ENCODE measurements at places on chromosomes 5 and 9.

DNA sequence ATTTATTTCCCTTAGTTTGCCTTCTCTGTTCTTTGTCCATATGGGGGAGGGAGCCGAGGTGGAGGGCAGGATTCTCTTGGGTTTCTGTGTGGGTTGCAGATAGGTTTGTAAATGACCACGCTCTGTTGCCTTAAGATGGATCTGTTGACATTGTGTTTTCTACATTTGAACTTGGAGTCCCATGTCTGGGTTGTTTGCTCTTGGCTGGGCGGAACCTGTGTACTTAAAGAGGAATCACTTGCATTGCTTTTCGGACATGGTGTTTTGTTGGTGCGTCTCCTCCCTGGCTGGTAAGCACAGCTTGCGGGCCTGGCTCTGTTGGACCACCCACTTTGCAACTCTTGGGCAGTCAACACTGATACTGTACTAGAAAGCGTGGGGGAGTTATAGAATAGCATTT is 45.9 kb downstream of the EHMT1 start:
- DNase-seq, result no peak

DNA sequence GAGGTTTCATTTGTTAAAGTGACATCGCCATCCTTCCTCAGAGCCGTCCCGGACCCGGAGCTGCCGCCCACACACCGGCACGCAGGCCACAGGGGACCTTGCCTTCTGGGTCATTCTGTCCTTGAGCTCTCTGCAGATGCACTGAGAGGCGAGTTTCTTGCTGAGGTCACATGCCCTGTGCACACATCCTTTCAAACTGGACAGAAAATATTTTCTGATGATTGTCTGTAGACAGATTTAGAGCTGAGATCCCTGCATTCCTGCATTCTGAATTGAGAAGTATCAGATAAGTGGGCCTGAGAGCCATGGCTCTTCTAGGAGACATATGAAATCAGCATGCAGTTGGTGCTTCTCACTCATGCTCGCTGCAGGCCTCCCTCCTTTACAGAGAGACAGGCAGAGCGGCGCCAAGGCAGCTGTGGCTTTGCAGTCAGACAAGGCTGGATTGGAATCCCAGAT is 25.4 kb downstream of the BOD1 start:
- DNase-seq, result no peak

- DNase-seq, result no peak
These were observed 41.6 kb upstream of the NAA35 start for GRCh38 chr9:85899388-85899787.

- no peak for DNase-seq
These were observed 77.4 kb downstream of the CFAP77 start for GRCh38 chr9:132487351-132487791.

GRCh38 chr9:34999576-34999975 is 10.0 kb downstream of the DNAJB5 start:
- no peak for DNase-seq

DNA sequence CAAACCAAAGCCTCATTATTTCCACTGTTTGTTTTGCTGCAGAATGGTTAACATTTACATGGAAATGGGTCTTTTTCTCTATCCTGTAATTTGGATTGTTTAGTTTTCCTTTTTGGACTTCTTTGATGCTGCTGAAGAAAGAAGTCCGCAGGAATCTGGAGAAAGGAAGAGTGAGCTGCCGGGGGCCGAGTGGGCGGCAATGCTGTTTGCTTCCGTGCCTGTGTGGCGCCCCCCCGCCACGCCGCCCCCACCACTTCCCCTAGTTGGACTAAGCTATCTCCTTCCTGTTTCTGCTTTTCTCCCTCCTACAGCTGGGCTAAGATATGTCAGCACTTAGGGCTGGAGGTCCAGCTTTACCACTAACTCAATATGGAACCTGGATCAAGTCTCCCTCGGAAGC is 39.7 kb downstream of the ACTL7B start:
- DNase-seq, result no peak

DNA sequence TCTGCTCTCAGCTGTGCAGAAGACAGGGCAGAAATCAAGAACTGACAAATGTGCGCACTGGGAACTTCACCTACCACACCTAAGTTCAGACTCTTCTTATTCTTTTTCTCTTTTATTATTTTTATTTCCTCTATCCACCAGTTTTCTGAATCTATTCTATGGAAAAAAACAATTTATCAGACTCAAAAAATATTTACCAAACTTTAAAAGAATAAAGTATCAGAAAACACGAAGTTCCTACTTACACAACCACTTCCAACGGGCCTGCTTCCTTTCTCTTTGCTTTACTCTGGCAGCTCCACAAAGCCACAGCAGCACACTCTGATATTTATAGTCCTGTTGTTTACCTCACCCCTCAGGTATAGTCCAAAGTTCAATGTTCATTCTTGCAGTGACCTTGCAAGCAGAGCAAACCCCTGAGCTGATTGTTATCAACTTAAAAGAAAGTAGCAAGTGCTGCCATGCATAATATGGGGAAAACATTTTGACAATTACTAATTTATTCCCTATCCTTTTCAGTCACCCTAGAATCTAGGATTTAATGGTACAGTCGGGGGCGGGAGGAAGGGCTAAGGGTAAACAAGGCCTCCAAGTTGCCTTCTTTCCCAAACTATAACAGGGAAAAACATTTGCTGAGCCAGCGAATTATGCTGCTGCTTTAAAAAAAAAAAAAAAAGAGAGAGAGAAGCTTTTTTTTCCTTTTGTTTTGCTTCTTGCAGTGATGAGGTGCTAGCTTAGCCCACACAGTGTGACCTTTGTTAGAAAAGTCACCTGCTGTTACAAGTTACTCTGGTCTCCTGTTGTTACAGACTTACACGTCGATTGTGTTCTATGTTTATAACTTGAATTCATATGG is at the start of gene SELENOP:
SELENOP (minus strand) TSS at position 302 of the 856 bp plus-strand sequence. CDS start 3,539 bp downstream, outside the sequence.
- DNase-seq, result no peak

GRCh38 chr9:12633016-12633765 is 60.0 kb upstream of the TYRP1 start:
- DNase-seq, result no peak

DNA sequence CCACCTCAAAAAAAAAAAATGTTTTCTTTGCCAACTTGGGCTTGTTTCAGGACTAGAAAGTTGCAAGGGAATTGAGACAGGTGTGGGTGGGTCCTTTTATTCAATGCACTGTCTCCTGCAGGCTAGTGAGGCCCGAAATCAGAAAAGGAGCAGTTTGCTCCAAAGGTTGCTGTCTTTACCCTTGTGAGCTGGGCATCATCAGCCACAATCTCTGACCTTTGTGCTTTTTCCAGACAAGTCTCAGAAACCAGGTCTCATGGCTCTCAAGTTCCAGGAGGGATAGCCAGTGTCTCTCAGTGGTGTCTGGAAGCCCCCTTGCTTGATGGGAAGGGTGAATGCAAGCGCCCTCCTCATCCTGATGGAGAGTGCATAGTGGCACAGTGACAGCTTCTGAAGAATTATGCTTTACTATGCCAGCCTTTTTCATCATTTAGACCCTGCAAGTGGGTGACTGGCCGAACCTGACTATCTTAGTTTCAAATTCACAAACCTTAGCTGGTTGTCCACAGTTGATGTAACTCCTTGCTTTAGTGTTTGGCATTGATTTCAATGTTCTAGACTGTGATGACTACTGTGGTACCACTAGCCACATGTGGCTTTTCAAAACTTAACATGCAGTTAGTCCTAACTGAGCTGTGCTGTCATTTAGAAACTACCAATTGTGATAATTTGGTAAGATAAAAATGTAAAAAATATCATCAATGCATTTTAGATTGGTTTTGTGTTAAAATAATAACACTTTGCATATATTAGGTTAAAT is 468.6 kb downstream of the GADD45G start:
- DNase-seq, result no peak

GRCh38 chr5:140049205-140049604 is 6.1 kb upstream of the NRG2 start:
- DNase-seq, result no peak

DNA sequence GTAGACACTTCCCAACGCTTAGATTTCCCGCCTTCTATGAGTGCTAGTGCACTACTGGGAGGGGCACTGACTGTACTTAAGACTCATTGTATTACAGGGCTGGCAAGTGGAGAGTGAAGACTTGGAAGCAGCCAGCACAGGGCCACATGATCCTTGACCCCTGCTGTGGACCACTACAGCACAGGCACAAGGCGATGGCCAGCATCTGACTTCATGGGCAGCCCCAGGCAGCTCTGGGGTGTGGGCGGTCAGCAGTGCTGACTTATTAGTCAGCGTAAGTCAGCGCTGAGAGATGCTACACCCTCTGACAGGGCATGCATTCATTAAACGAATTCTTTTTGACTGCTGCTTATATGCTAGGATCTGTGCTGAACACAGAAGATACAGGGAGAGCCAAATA is 9.3 kb downstream of the SLC46A2 start:
- no peak for DNase-seq

DNA sequence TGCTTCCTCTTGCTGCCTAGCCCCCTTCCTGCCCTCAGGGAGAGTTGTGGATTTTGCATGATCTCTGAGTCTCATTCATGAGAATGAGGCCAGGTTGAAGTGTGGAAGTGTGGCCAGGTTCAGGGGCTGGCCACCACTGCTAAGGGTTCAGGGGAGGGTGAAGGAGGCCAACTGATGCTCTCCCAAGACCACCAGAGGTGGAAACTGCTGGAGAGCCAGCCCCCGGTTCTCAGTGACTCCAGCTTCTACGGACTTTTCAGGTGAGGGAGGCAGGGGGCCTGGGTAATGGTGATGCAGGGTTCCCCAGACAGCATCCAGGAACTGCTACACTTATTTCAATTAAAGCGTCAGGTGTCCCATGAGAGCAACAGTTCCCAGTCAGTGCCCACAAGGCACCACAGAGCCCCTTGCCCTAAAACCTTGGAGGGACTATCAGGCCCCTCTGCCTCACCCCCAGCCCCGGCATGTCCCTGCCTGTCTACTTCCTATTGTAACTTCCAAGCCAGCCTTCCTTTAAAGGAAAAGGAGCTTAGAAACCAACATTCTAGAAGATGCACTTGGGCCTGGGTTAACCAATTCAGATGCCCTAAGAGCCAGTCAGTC is 50.1 kb downstream of the AMBP start:
- DNase-seq, result no peak

- DNase-seq, result no peak
These were observed 5.1 kb upstream of the TESK1 start for GRCh38 chr9:35599763-35600604.

- no peak for DNase-seq
These were observed 83.9 kb downstream of the TMEM174 start for GRCh38 chr5:73256862-73257261.

- DNase-seq, result no peak
These were observed 90.9 kb upstream of the MINAR2 start for GRCh38 chr5:129656952-129657351.

GRCh38 chr9:14831074-14831473 is 79.2 kb downstream of the FREM1 start:
- no peak for DNase-seq

DNA sequence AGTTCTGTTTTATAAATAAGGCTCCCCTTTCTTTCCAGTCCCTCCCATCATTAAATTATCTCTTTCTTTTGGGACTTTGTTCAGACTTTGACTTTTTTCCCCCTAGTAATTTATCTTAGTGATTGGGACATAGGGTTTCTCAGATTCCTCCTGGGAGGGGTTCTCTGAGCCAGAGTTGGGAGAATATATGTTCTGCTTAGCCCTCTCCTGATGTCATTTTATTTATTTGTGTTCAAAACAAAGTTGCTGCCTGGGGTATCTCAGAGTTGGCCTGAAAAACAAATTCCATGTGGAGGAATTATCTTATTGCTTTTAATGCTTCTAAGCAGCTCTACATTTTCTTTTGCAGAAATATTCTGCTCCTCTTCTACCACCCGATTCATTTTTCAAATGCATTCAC is 211.0 kb downstream of the PCSK5 start:
- DNase-seq, result no peak

DNA sequence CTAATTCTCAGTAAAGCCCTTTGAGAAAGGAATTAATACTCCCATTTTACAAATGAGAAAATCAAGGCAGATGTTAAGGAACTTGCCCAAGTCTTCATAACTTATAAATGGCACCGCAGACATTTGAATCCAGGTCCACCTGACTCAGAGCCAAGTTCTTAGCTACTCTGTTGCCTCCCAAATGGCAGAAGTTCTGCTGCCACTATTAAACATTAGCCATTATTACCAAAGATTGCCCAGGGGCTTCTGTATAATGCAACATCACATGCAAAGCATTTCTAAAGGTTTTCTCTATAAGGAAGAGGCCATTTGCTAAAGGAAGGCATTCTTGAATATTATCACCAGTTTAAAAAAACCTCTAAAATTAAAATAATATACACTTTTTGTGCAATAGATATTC is 28.3 kb downstream of the TPD52L3 start:
- no peak for DNase-seq

DNA sequence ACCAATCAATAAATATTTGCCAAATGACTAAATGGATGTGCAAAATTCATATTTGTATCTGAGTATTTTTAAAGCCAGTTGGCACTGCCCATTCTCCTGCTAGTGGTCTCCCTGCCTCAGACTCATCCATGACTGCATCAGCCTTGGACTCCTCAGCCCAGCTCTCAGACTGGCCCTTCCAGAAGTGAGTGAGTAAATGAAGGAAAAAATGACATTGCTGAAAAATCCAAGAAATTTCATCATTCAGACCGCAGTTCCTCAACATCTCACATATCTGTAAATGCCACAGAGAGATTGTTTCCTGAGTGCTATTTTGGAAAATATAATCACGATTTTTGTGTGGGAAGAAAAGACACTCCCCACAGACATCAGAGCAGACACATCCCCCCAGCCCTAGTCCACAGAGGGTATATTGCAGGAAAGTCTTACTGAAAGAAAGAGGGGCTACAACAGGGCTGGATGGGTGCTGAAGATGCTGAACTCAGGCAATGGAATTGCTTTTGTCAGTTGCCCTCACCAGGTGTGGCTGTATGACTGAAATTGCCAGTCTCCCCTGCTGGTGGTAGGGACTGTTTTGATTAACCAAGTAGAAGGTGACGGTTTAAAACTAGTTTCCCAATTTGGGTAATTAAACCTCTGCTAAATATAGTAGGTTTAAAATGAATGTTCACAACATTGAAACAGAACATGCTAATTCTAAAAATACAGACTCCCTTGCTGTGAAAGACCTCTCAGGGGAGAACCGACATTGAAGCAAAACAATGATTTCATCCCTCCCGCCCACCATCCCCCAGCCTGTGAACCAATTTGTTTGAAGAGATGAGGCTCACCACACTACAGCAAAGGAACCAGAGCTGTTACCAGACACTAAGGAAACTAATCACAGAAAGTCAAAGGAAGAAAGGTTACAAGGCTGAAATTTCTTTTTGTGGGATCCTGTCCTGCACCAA is 158.8 kb downstream of the DEPDC1B start:
- no peak for DNase-seq

- no peak for DNase-seq
These were observed 21.7 kb downstream of the F2RL2 start for GRCh38 chr5:76601470-76601869.

GRCh38 chr9:99041618-99042017 is 63.3 kb upstream of the TGFBR1 start:
- no peak for DNase-seq

GRCh38 chr9:99430301-99430700 is 208.2 kb downstream of the SEC61B start:
- no peak for DNase-seq

GRCh38 chr9:108831496-108832178 is 24.1 kb downstream of the ACTL7B start:
- DNase-seq, result no peak
